ENCODE measurements at places on chromosomes 2 and 18.

DNA sequence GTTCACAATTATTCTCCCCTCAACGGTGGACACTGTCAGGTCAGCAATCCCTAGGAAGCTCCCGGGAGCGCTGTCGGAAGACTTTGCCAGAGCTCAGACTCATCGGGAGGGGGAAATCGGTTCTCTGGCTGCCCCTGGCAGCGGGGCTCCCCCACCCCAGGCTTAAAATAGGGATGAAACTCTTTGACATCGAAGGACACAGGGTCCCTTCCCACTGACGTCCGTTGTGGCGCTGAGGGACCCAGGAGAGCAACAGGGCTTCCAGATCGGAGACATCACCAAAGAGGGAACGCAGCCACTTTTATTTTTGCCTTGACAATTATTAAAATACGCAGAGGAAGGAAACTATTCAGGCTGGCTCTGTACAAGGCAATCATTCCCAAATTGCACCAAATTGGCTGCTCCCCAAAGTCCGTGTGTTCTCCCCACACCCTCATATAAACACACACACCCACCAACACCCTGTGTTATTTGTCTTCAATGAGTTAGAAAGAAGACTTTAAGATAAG is 249.0 kb downstream of the CDH20 start:
- no peak for DNase-seq

GRCh38 chr2:113248997-113249770 is 29.5 kb downstream of the PAX8 start:
- peak; percentile 62 for DNase-seq

- peak; percentile 72 for DNase-seq
Observed at GRCh38 chr2:234980451-234981187, 28.8 kb downstream of the SH3BP4 start.

DNA sequence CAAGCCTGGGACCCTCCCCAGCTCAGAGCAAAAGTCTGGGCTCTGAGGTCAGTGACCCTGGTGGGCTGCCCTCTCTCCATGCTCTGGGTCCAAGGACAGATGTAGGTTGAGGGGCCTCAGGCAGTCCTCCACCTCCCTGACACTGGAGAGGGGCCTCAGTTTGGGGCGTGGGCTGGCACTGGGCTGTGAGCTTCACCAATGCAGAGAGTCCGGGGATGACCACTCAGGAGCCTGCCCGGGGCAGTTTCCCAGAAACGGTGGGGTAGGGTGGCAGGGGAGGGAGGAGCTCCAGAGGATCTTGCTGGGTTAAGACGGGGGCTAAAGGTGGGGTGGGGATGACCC is 40.5 kb upstream of the SMAD7 start:
- no peak for DNase-seq

DNA sequence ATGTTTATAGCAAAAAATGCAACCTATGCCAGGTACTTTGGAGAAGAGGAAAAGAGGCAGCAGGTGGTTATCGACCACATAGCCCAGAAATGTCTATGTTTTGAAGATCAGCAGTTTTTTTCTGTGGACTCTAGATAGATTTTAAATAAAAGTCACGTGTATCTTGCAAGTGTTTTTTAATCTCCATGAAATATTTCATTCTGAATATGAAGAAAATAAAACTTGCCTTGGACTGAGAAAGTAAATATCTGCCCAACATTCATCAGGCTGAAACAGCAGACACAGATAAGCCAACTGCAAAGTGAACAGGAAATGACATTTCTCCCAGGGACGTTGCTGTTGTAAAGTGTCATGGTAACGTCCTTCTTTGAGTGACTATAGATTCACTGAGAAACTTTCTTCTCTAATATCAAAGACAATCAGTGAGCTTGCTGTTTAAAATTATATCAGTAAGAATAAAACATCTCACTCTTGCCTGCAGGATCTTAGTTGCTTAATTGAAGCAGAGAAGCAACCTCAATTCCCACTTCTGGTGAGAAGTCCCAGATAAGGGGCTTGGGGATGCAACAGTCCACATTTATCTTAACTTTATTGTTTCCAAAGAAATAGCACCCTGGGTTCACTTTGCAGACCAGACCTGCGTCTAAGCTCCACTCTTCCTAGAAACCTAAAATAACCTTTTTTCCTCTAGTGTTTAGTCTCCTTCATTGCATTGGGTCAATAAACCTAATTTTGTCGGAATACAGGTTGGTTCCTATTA is 6.3 kb downstream of the MYOM1 start:
- no peak for DNase-seq

DNA sequence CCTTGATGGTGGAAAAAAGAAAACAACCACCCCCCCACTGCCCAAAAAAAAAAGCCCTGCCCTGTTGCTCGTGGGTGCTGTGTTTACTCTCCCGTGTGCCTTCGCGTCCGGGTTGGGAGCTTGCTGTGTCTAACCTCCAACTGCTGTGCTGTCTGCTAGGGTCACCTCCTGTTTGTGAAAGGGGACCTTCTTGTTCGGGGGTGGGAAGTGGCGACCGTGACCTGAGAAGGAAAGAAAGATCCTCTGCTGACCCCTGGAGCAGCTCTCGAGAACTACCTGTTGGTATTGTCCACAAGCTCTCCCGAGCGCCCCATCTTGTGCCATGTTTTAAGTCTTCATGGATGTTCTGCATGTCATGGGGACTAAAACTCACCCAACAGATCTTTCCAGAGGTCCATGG is 28.0 kb downstream of the MAL start:
- DNase-seq: no peak

GRCh38 chr2:112924360-112924759 is 13.4 kb downstream of the IL37 start:
- no peak for DNase-seq

DNA sequence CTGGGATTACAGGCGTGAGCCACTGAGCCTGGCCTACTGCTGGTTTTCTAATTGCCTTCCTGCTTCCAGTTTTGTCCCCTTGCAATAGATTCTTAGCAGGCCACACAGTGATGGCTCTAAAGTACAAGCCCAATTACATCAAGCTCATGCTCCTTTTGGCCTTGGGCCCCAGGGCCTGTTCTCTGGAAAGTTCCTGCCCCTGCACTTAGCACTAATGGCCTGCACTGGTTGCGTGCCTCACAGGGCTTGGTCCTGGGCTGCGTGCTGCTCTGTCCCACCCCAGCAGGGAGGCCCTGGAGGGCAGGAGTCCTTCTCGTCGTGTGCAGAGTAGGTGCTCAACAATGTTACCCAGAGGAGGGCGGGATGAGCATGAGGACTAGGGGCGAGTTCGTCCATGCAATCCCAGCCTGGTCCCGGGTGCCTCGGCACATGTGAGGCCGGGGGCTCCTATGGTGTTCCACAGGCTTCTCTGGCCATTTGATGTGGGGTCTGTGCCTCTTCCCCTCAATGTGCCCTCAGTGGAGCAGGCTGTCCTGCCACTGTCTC is 51.7 kb downstream of the PDCL3 start:
- no peak for DNase-seq

DNA sequence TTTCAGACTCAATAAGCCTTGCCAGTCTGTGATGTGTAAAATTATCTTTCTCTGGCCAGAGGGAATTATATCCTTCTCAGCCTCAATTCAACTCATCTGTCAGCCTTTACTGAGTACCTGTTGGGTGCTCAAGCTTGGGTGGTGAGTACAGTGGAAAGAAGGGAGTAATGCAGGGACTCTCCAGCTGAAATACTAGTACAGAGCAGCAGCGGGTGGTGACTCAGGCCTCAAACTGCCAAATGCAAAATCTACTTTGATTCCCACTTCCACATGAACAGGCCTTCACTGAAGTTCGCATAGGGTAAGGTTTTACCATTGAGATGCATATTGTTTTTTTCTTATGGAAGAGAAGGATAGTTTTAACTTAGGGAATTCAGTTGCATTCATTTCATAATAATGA is 326.8 kb downstream of the LRRTM1 start:
- no peak for DNase-seq

GRCh38 chr18:58495634-58496033 is 133.3 kb downstream of the ALPK2 start:
- no peak for DNase-seq

GRCh38 chr2:121316986-121317385 is 32.0 kb upstream of the TFCP2L1 start:
- DNase-seq: no peak

- no peak for DNase-seq
Observed at GRCh38 chr18:55775972-55776371, 188.0 kb upstream of the TCF4 start.

DNA sequence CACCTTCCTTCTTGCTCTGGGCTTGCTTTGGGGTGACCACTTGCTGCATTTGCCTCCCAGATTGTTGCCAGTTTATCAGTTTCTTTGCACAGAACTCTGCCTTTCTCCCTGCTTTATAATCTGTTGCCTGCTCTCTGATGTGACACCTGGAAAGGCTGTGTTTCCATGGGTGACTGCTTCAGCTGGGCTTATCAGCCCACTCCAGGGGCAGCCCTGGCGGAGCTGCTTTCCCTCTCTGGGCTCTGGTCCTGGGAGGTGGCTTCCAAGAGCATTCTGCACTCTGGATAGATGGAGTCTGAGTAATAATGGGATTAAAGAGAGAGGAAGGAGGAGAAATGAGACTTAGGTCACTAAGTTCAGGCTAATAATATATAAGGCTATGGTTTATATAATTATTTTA is 352.7 kb downstream of the TSN start:
- DNase-seq: no peak

- DNase-seq: peak; percentile 61
Observed at GRCh38 chr2:31170071-31170698, 31.9 kb upstream of the GALNT14 start.

GRCh38 chr2:148899638-148900318 is 24.8 kb downstream of the KIF5C start:
- DNase-seq: no peak

GRCh38 chr2:151862700-151863099 is 34.5 kb upstream of the ARL5A start:
- DNase-seq: no peak

DNA sequence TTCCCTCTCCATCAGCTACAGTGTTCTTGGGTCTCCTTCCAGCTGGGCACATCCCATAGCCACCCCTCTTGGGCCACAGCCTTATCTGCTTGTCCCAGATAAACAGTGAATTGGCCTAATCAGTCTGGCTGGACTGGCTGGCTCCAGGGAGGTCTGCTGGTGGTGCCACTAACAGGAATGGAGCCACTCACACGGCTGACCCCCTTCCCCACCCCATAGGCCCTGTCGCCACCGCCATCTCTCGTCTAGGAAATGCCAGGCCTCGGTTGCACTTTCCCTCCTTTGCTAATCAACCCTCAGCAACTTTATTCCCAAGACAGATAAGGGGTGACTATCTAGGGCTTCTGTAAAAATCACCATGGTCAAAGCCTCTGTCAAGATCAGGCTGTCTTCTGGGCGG is 23.0 kb upstream of the TNP1 start:
- DNase-seq: no peak

DNA sequence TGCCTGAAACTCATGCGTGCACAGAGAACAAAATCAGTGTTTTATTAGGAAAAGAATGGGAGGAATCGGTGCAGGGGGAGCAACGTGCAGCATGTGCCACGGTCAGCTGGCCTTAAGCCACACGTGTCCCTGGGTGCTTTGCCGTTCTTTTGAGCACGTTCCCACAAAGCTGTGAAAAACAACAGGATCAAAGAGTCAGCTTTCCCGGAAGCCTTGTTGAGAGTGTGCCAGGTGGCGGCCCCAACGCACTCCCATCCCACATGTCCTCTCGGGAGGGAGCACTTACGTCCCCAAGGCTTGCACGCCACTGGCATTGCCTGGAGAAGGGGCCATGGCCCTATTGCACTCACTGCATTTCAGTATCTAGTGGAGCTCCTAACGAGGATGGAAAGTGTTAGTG is 511.2 kb downstream of the EIPR1 start:
- DNase-seq: no peak

- peak; percentile 7 for DNase-seq
Observed at GRCh38 chr2:70553334-70553583, 367 bp downstream of the TGFA start.

- DNase-seq: no peak
Observed at GRCh38 chr2:164126960-164127660, 391.3 kb upstream of the FIGN start.

DNA sequence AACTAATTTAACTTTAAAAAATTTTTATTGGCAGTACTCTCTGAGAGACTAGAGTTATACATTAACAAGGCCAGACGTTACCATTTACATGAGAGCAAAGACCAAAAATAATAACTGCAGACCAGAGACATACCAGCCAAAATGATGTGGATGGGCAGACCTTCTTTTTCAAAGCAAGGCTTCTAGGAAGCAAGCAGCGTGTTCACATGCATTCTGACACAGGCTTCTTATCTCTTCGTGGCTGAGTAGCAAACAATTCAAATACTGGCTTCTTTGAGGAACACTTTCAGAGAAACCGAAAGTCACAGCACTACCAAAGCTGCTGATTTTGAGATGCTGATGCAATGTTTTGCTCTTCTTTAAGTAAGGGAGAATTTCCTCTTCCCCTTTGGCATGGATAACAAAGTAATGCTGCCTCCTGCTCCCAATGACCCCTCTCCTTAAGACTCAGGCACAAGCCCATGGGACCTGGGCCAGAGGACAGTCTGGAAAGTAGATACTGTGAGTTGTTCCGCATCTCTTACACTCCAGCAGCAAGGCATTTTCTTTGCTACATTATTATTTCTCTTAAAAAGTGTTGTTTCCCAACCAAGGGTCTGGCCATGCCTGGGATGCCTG is 181.9 kb downstream of the MREG start:
- DNase-seq: no peak

- no peak for DNase-seq
Observed at GRCh38 chr2:223431479-223431878, 170.7 kb downstream of the SCG2 start.

DNA sequence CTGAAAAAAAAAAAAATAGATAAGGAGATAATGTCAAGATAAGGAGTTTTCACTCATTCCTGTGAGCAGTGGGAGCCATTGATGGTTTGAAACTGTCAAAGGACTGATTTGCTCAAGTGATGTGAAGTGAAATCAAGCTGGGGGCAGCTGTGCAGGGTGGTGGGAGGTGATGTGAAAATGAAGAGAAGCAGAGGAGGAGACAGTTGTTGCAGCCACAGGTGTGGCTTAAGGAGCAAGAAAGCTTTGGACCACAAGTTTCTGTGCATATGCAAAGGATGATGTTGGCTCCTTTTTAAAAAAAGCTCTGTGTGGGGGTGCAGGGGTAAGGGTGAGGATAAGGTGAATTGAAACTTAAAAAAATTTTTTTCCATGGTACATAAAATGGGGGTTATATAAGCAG is 8.3 kb downstream of the EFR3B start:
- no peak for DNase-seq

GRCh38 chr2:180707884-180708205 is 272.6 kb upstream of the UBE2E3 start:
- peak; percentile 54 for DNase-seq

- no peak for DNase-seq
Observed at GRCh38 chr2:152620208-152620607, 97.1 kb downstream of the PRPF40A start.
